ENCODE measurements at places on chromosomes 12 and 14.

DNA sequence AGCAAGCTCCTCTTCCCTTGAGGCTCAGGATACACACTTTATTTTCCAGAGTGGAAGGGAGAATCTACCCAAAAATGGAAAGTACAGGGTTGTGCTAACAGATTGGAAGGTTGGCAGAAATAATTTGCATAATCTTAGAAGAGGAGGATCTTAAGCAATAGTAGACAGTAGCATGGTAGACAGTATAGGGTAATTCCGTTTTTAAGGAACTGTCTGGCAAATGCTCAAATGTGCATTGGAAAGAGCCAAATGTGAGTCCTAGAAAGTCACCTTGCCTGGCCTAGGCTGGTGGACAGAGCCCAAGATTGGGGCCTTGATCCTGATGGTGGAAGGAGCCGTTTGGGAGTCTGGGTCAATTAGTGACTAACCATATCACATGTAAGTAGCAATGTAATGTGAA lies 13.1 kb upstream of the CARMIL3 start:
- no peak for DNase-seq

DNA sequence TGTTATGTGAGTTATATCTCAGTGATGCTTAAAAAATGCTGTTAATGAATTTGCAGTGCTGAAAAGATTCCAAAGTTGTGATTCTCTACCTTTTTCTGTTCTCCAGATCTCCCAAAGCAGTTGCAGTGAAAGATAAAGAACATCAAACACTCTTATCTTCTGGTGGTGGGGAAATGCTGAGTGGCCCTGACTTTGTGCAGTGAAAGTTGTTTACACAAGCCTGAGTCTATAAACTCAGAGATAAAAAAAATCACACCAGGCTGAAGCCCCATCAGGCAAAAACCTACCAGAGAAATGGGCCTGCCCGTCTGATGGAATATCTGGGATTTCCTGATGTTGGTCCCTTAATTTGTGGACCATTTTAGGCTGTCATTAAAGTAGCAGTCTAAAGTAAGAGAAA lies 46.1 kb downstream of the RASSF3 start:
- DNase-seq, result no peak

- peak; percentile 64 for DNase-seq
These were observed 126.1 kb upstream of the MAX start for GRCh38 chr14:65228436-65228835.

DNA sequence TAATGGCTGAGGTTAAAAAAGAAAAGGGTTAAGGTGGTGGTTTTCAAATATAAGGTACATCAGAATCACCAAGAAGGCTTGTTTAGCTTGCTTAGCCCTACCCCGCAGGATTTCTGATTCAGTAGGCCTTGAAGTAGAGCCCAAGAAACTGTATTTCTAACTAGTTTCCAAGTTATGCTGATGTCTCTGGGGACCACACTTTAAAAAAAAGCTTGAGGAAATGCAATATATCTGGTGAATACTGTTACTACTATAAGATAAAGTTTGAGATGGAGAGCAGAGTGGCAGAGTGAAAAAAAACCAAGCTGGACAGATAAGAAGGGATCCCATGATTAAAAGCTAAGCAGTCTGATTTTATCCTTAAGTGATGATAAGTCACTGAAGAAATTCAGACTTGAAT lies 18.3 kb upstream of the GXYLT1 start:
- DNase-seq, result no peak

DNA sequence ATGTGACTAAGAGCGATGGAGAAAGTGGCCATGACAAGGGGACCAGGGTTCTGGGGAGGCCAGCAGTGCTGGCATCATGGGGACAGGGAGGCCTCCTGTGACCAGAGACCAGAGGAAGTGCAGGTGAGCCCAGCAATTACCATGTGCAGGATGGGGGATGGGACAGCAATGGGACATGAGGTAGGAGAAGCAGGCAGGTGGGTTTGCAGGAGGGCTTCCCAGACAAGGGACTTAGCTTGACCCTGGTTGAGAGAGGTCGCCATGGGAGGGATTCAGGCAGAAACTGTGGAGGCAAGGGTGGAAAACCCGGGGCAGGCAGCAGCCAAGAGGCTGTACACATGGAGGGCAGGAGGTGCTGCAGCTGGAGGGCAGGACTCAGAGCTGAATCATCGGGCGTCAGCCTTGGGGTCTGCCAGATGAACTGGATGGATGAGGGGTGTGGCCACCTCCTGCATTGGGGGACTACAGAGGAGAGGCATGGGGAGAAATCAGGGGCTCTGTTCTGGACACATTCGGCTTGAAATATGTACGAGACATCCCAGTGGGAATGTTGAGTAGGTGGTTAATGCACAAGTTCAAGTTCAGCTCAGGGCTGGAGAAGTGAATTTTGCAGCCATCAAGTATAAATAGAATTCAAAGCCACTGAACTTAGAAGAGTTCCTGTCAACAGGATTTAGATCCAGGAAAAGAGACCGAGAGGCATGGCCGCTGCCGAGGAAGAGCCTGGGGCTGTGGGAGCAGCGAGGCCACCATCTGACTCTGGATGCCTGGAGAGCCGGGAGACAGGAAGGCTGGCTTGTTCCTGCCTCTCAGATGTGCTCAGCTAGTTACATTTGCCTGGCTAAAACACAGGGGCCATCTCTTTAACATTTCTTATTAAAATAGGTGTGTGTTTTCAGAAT lies 36.6 kb downstream of the SFSWAP start:
- no peak for DNase-seq

GRCh38 chr12:125983784-125984500 lies 918.7 kb downstream of the AACS start:
- no peak for DNase-seq

DNA sequence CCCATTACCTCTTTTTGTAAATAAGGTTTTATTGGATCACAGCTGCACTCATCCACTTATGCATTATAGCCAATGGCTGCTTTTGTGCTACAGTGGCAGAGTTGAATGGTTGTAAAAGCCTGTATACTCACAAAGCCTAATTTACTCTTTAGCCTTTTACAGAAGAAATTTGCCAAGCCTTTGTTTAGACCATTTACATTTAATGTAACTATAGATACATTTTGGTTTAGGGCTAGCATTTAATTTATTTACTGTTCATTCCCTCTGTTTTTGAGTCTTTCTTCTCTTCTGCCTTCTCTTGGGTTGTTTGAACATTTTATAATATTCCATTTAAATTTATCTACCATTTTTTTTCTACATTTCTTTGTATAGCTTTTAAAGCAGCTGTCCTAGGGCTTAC lies 217.1 kb upstream of the AMIGO2 start:
- DNase-seq, result no peak

DNA sequence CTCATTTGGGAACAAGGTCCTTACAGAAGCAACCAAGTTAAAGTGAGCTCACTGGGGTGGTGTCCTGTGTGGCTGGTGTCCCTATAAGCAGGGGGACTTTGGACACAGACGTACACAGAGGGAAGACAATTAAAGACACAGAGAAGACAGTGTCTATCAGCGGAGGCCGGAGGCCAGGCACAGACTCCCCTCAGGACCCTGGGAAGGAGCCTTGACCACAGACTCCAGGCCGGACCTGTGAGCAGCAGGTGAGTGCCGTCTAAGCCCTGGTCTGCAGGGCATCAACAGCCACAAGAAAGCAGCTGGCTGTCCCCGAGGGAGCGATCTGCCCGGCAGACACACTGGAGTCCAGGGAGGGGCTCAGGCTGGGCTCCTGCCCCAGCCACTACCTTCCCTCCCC lies 219.1 kb upstream of the C14orf180 start:
- DNase-seq, result no peak

DNA sequence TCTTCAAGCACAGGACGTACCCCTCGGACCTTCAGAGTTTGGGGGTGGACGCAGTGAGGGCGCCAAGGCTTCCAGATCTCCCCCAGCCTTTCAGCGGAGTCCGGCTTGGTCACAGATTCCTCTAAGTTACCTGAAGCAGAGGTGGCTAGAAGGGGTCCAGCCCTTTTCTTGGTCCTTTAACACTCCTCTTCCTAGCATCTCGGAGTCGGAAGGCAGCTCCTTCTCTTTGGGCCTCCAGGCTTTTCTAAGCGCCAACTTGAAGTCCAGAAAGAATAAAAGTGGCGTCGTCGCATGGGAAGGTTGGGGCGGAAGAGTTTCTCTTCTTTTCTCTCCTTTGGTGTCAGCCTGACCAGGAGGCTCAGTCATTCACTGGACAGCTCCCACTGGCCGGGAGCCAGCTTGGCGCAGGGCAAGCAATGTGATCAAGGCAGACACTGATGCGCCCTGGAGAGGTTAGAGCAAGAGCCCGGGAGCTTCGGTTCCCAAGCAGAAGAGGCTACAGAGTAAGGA lies 9.6 kb downstream of the OR6S1 start:
- DNase-seq, result no peak

GRCh38 chr12:6092784-6093722 lies 31.4 kb downstream of the VWF start:
- no peak for DNase-seq

GRCh38 chr12:49332441-49332861 lies 4.5 kb downstream of the C1QL4 start:
- no peak for DNase-seq

DNA sequence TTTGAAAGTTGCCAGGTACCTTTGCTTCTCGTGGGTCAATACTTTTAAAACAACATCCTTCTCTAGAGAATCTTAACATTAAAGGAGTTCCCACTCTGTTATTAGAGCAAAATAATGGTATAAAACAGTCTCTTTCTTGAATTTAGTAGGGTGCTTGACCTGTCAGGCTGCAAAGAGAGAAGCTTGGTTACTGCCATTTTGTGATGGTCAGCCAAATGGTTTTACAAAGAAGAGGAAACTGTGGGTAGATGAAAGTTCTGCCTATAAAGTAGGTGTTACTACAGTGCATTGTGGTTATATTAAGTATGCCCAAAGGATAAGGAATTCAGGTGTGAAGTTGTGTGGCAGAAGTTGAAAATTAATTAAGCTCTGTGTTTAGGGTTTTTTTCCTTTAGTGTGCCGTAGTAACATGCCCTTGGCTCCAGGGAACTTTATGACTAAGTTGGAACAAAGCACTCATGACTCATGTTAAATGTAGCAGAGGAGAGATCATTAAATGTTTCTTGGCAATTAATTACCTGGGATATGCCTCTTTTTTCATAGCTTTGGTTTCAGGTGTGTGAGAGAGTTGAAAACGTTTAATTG lies 354.0 kb upstream of the KITLG start:
- DNase-seq, result no peak

- DNase-seq, result no peak
These were observed 881.9 kb downstream of the GALC start for GRCh38 chr14:87111126-87111525.

DNA sequence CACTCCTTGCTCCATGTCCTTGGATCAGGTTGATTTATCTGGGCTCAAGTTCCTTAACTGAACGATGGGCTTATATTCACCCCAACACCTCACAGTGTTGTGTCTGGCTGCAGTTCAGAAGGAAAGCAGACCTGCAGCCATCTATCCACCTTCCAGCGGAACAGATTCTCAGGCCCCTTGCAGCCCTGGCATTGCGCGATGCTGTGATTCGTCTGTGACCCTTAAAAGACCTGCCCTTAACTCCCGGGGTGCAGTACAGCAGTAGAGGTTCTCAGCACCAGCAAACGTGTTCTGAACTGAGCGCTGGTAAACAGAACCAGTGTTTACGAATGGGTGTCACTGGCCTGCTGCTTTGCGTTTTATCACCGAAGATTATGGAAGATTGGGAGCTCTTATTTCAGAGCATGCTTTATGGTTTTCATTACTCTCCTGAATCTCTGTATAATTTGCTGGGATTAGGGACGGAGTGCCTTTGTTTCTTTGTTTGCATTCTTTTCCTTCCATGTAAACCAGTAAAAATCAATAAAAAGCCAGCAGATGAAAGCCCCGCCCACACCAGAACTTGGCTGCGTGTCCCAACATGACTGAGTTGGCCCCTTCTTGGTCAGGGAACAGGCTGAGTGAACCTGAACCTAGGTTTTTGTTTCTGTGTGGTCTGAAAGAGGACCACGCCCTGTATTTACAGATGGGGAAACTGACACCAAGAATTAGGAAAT lies 286.7 kb upstream of the CRY1 start:
- no peak for DNase-seq

DNA sequence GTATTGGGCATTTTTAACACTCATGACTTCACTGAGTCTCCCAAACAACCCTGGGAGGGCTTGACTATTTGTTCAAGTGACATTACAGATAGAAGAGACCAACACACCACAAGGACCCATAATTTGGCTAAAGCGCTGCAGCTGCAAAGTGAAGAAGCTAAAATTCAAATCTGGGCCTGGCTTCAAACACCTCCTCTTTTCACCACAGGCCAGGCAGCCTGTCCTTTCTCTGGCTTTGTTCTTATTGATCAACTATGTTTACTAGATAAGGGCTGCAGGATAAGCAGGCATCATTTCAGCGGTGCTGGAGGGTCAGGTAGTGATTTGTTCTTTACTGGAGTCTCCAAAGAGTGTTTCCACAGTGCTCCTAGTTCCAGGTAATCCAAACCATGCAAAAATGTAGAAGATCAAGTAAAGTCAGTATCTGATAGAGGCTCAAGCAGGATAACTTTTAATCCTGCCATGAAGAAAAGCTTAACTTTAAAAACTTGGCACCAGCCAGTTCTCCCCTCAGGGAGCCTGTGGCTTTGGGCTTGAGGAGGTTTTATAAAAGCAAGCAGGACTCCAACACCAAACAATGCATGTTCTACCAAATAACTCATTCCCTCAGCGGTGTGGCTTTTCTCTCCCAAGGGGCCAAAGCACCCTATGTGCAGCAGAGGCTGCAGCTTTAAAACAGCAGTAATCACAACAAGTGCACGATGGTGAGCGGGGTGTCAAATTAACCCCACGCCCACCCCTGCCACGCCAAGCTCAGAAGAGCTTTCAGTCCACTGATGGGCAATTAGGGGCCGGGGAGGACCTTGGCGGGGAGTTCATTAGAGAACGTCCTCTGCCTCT lies 16.8 kb downstream of the CLMN start:
- DNase-seq, result no peak

DNA sequence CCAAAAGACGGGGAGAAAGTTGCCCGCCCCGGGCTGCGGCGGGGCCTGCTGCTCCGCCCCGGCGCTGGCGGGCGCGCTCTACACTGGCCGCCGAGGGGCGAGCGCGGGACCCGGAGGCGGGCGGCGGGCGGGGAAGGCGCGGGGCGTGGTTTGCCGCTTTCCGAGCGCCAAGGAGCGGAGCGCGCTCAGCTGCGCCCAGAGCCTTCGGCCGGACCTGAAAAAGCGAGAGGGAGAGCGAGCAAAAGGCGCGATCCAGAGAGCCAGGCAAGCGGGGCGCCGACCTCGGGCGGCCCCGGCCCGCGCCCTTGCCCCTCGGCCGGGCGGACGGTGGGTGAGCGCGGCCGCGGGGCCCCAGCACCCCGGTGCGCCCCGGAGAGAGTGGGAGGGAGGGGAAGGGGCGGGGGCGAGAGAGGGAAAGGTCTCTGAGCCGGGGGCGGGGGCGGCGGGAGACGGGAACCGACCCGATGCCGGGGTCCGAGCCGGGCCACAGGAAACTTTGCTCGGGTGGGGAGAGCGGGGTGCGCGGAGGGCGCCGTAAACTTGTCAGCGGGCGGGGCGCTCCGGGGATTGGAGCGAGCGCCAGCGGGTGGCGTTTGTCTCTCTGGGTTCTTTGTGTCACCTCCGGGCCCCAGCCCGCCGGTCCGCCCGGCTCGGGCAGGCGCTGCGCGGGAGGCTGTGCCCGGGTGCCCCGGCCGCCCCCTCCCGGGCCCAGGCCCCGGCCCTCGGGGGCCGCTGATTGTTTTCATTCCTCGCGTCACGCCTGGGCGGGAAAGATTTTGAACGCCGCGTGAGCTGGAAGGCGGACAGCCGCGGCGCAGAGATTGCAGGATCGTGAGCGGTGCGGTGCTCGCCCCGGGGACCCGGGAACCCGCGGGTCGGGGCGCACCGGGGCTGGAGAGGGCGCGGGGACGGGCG lies at the start of gene SYNE2:
TSS of gene SYNE2 (plus strand) at position 188 of the 915 bp plus-strand sequence. CDS start 56,145 bp downstream, outside the sequence.
- peak; percentile 82 for DNase-seq

- no peak for DNase-seq
These were observed 51.7 kb upstream of the CORO1C start for GRCh38 chr12:108782971-108783370.

GRCh38 chr14:104699426-104699748 lies 10.0 kb downstream of the INF2 start:
- no peak for DNase-seq

Measured in GM18507 (cell line).